Frontal cortex (tissue), 4 donors: ENCODE measurements at places on chromosomes 6 and 20. TPM values are rescaled to one million over a fixed set of nuclear protein-coding genes. Genes with fewer than 3 reads are reported as not detected.

Gene MYT1
- 6.9 TPM for total RNA-seq

Gene CASS4
- under 0.01 TPM for total RNA-seq

Gene SLC35F1
- total RNA-seq = 97.0 TPM

Gene HLA-DRB1
- total RNA-seq = 3.7 TPM
